ENCODE measurements at places on chromosomes 1 and 21.

DNA sequence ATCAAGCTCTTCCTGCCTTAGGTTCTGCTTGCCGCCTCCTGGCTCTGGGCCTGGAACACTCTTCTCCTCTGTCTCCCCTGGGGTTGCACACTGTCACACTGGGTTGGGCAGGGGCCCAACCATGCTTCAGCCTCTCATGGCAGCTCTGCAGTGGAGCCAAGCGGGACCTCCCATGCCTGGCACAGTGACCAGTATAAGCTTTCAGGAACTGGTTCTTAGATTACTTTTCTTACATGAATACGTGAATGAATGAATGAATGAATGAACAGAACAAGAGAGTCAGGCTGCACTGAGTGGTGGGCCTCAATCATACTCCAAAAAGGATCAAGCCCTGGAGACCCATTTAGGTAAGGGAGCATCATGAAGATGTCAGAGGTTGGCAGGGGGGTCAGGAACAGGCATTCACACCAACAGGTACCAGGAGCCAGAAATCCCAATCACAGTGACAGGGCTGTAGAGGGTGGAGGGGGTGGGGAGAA is 30.8 kb upstream of the TMEM125 start:
- no peak for DNase-seq

DNA sequence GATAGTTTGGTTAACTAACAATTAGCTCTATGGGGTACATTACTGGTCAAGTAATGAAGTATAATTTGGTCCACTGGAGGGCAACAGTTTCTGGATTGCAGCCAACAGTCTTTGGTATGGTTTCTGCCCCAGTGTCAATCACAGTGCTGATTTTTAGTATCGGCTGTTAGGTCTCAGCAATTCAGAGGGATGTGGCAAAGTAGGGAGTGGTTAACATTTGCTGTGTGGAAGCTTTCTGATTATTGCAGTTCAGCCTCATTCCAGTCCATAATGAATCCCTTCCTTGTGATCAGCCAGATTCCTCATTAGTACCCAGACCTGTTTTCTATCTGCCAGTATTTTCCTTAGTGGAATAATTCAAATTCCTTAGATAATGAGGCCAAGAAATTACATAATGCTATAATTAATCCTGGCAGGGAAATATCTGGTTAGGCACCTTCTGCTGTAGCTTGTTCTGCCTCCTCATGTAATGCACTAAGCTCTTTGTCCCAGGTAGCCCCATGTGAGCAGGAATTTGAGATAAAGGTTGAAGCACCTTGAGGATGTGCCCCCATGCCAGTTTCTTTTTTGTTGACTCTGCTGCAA is 14.0 kb downstream of the F3 start:
- no peak for DNase-seq

- DNase-seq, result no peak
These were observed 220.1 kb downstream of the ST6GALNAC3 start for GRCh38 chr1:76294482-76295194.

DNA sequence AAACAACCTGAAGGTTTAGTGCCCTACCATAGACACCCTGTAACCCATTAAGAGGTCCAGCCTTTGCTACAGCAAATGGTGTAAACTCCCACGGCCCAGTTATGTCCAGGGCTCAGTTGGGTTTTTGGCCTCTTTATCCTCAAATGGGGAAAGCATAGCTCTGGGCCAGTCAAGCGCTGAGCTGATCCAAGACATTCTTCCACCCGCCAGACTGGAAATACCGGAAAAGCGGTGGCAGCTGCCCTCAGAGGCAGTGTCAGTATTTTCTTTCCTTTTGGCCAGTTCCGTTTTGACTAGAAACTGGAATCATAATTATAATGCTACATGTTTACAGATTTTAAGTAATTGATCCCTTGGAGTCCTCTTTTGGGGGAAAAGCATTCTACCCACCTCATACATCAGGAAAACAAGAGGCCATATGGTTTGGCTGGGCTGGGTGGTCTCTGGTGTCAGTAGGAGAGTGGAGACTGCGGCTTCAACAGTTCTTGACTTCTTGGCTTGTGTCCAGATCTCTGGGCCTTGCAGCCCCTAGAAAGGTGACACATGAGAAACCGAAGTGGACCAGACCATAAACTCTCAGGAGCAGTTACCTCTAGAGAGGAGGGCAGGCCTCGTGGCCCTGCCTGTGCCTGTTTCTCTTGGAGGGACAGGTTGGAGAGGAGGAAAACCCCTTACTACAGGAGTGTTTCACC is 30.2 kb upstream of the CLDN14 start:
- no peak for DNase-seq

- no peak for DNase-seq
These were observed 10.8 kb upstream of the SHISA4 start for GRCh38 chr1:201877877-201878401.

DNA sequence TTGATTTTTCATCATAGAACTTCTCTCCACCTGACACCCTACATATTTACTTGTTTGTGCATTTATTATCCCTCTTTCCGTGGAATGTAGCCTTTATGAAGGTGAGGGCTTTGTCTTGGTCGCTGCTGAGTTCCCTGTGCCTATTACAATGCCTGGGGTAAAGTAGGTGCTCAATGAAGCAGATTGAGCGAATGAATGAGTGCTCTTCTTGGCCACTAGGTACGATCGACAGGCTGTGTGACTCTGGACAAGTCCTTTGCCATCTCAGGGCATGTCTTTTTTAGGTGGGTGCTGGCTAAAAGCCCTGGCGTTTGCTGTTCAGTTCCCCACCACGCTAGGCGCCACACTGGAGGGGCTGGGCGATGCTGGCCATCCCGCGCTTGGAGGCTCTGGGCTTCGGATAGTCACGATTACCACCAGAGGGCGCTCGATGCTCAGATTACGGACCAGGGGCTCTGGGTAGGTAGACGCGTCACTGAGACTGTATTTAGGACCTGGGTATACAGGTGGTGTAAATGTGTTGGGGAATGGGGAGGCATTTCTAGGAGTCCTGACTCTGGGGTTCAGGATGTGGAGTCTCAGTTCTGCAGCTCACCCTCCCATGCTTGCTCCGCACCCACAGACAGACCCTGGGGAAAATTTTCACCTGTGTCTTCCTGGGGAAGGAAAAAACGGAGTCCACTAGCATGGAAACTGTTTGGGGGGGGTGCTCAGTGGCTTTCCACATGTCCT is 71.0 kb upstream of the CSF3R start:
- DNase-seq, result peak; percentile 72

GRCh38 chr1:234962340-234962989 is 166.2 kb downstream of the TOMM20 start:
- DNase-seq, result no peak

DNA sequence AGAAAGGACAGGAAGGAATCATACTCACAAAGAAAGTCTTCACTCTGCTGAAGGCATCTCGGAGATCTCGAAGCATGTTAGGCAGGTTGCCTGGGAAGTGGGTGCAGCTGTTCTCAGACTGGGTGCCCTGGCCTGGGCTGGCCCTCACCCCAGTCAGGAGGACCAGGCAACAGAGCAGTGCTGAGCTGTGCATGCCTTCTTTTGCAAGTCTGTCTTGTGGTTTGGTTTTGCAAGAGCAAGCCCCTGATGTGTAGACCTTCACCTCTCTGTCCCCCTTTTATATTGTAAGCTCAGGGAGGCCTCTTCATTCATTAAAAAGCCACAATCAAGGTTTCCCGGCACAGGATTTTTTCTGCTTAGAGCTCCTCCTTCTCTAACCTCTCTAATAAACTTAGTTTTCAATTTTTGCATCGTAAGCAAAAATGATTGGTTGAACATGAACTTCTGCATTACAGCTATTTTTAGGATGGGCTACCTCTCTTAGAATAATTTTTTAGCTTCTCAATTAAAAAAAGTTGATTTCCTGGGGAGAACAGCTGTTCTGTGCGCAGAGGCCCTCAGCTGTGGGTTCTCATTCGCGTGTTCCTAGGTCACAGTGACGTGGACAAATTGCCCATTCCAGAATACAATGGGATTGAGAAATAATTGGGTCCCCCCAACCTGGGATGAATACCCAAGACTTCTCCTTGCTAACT is at the start of gene IL10:
Gene IL10, minus strand, starts transcription at position 252 of the 695 bp plus-strand sequence. Its CDS starts 59 bp downstream, at position 193.
- DNase-seq, result no peak

- no peak for DNase-seq
These were observed 28.9 kb upstream of the DMRTB1 start for GRCh38 chr1:53430261-53430660.

Data from activated naive CD4-positive, alpha-beta T cell treated with Interleukin-2 at 50 U/mL for 16 hours (primary cell).